ENCODE measurements at places on chromosomes 6 and 20.

- no peak for DNase-seq
Measured at GRCh38 chr6:153790048-153790447, 249.0 kb upstream of the OPRM1 start.

DNA sequence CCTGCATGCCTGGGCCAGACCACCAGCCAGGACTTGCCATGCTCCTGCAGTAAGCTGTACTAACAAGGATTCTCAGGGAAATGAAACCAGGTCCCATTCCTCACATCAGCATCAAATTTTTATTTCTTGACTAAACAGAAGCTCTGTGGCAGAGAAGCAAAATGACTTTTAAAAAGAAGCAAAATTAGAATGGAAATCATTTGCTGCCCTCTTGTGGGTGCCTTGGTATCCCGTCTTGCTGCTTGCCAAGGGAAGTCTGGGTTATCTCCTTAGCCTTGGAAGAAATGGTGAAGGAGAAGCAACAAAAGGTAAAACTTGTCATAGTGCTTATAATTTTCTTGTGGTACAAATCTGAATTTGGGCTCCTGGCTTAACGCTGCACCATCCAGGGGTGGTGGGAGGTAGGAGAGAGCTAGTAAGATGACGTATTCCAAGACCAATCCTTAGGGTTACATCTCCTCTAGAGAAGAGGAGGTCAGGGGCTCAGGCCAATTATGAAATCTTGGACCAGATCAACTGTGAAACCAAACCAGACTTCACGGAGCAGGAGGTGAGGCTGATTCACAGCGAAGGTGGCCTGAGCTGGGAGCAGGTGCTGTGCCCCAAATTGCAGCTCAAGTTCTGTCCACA, 107.5 kb downstream of the FAXC start:
- peak; percentile 4 for DNase-seq

- no peak for DNase-seq
Measured at GRCh38 chr6:11700118-11700718, 78.4 kb downstream of the ADTRP start.

GRCh38 chr6:121770943-121771342, 335.5 kb downstream of the GJA1 start:
- DNase-seq = no peak

GRCh38 chr20:64129146-64129782, 21.9 kb upstream of the NPBWR2 start:
- no peak for DNase-seq
